NCI-H345 (cell line): ENCODE measurements at places on chromosomes 3 and 15.

- DNase-seq: no peak
Observed at GRCh38 chr15:78054518-78054917, 23.0 kb downstream of the TBC1D2B start.

- no peak for DNase-seq
Observed at GRCh38 chr3:172270557-172271166, 177.6 kb downstream of the GHSR start.

- DNase-seq: peak; percentile 68
Observed at GRCh38 chr15:40906991-40907802, 12.9 kb downstream of the VPS18 start.

DNA sequence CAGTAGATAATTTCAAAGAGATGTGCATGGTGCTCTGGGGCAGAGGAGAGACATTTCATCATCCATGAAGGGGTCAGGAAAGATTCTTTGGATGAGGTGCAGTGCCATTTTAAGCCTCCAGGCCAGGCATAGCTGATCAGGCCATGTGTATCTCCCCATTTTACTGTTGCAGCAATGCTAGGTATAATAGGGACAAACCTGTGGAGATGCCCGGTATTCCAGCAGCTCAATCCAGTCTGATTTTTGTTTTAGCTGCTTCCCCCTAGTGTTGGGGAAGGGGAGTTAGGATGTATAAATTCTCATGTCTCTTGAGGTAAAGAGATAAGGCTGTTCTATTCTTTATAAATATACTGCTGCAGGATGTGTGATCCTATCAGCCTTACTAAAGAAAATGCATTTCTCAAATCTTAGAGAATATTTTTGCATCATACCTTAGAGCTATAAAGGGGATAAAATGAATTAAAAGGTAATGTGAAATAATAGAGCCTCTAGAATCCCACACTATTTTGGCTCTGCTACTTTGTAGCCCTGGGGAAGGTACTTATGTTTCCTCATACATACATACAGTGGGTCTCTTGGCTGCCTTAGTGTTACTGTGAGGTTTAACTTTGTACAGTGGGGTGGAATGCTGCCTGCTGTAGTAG lies 5.2 kb downstream of the CDV3 start:
- no peak for DNase-seq
